ENCODE measurements at places on chromosomes 5 and 9.
A peak's percentile ranks its signal among the peaks of the same experiment; 100 is the strongest.

DNA sequence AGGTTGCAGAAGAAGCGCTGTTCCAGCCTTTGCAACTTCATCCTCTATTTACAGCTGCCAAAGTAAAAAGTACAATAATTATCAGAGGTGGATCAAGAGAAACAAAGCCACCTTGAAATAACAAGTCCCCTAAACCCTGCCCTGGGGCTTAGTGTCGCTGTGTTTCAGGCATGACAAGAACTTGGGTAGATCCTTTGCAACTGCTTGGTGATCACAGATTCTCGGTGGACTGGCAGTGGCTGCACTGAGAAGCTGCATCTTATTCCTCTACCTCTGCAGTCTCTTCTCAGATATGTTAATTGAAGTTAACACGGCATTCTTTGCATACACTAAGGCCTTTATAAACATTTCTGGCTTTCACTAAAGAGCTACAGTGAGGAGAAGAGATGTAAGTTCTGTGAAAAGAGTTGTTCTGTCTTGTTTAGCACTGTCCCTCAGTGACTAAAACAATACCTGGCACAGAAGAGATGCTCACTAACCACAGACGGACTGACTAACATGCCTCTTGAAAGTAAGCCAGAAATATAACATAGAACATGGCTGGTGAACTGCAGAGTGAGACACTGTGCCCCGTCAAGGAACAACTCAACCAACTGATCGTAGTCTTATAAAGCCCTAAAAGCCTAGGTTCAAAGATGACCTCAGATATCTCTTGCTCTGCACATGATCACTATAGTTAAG lies 144.2 kb downstream of the MLLT3 start:
- no peak for DNase-seq

- no peak for DNase-seq
Measured at GRCh38 chr5:154312576-154312975, 122.0 kb downstream of the GALNT10 start.

GRCh38 chr9:95778957-95779356 lies 96.5 kb upstream of the ERCC6L2 start:
- no peak for DNase-seq

DNA sequence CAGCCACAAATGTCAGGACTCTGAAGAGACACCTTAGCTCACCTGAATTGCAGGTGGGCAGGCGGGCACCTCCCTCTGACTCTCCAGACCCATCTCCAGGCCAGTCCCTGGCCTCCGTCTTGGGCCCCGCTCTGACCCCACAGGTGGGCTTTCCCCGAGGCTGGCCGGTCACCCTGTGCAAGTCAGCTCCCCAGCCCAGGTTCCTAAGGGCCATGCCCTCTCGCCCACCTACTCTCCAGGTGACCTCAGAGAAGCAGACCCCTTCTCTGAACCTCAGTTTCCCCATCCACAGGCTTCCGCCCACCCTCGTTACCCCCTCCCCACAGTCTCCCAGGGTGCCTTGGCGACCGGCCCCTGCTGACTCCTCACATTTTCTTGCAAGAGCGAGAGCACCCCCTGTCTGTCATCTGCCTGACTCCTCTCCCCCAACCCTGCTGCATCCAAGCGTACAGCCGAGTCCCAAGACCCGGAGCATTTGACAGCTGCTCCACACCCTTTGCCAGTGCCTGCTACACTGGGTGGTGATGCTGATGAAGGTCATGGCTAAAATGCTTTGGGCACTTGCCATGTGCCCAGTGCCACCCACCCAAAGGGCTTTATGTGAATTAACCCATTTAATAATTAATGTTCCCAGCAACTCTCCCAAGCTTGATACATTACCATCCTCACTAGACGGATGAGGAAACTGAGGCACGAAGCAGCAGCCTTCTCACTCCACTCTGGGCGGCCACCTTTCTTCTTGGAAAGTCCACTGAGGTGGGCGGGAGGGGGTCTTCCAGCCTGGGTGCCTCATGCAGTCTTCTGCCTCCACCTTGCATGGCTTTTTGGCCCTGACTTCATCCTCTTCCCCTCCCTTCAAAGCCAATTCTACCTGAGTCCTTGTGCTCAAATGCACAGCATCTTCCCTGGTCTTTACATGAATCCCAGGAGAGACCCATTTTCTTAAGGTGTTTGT lies 51.1 kb upstream of the ORM1 start:
- DNase-seq: peak; percentile 63

GRCh38 chr9:127223266-127223665 lies 41.3 kb upstream of the GARNL3 start:
- no peak for DNase-seq

GRCh38 chr9:137041124-137041523 lies 4.9 kb downstream of the NPDC1 start:
- DNase-seq: peak; percentile 52

DNA sequence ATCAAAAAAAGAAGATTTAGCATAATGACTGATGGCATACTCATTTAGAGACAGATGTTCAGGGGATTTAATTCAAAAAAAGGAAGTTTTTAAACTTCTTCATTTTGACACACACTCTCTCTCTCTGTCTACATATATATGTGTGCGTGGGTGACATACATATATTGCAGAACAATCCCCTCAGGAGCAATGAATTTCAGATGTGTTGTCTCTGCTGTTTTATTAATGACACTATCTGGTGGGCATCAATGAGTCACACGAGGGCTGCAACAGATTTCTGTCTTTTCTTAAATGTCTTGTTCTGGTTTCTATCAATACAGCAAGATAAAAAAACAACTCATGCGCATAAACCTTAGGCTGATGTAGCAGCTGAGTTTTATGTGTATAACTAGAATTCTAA lies 123.5 kb upstream of the SLCO6A1 start:
- no peak for DNase-seq

- no peak for DNase-seq
Measured at GRCh38 chr5:76718381-76718832, 2.5 kb downstream of the F2R start.

DNA sequence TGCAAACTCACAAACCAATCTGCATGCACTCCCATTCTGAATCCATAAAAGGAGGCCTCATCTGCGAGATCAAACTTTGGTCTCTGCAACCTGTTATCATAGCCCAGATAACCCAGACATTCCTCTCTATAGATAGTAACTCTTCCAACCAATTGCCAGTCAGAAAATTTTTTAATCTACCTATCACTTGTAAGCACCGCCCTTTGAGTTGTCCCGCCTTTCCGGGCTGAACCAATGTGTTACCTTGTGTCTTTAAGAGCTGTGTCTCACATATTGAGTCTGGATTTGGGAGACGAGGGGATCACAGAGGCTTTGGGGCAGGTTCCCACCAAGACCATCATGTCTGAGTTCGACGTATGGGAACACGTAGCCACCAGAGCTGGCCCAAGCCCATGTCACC lies 91.1 kb upstream of the PPP1R26 start:
- DNase-seq: no peak

DNA sequence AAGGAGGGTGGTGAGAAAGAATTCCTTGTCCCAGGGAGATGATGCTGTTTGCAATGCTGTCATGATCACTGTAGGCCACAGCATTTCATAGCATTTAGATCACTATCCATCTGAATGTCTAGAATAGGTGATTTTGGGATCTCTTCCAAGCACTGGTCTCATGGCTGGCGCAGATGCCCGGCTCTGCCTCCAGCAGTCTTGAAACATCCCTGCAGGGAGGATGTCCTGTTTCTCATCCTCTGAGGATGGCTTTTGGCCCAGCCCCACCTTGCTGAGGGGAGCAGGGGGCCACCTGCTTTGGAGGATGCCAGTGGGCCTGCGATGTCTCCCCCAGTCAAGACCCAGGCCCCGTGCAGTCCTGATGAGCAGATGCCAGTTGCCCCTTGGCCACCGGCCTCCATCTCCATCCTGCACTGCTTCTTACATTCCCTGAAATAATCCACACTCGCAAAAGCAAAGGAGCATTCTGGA lies 63.5 kb upstream of the GARNL3 start:
- DNase-seq: no peak

- no peak for DNase-seq
Measured at GRCh38 chr5:6755519-6755918, 42.3 kb downstream of the TENT4A start.

GRCh38 chr9:13728131-13728530 lies 448.6 kb upstream of the MPDZ start:
- no peak for DNase-seq

DNA sequence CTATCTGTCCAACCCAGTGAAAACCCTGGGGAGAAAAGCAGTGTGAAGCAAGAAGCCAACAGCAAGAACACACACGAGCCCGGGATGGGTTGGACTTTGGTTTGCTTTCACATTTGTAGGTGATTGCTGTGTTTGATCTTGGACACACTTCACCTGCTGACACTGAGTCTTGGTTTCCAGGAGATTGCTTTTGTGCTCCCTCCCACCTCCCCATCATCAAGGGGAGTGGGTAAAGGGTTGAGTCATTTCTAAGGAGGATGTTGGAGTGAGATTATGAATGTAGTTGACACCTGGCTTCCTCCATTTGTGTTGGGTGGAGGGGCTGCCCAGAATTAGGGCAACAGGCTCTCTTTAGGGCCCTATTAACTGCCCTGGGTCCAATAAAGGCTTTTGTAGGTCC lies 37.5 kb downstream of the ANKDD1B start:
- DNase-seq: no peak

DNA sequence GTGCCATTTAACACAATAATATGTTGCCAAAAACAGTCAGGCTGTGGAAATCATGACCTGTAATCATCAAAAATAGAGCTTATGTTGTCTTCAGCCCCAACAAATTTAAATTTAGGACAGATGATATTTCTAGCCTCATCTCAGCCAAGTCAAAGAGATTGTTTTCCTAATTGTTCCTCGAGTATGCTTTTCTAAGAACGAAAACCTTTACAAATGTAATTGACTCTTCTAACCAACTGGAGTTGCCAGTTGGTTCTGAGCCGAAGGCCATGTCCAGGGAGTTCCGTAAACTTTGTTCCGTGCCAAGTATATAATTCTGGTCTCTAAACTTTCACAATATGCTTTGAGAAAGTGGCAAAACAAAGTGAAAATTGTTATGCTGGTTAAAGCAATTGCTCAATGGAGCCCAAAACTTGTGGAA lies 160.8 kb downstream of the CEMIP2 start:
- DNase-seq: no peak

DNA sequence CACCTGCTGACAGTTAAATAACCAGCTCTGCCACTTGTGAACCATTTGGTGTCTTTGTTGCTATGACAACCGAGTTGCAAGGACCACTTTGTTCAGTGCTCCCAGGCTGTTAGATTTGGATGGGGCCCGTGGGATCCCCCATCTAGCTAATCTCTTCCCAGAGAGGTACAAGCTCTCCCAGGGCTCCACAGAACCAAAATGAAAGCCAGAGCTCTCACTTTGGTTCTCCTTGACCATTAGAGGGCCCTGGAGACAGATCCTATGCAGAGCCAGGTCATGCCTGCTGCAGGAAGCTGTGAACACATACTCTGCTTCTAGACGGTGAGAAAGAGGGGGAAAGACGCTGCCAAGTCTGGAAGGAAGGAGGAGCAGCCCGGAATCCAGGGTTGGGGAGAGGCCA lies 224.6 kb downstream of the GABBR2 start:
- no peak for DNase-seq

GRCh38 chr5:33242277-33242676 lies 198.5 kb upstream of the TARS1 start:
- DNase-seq: no peak

DNA sequence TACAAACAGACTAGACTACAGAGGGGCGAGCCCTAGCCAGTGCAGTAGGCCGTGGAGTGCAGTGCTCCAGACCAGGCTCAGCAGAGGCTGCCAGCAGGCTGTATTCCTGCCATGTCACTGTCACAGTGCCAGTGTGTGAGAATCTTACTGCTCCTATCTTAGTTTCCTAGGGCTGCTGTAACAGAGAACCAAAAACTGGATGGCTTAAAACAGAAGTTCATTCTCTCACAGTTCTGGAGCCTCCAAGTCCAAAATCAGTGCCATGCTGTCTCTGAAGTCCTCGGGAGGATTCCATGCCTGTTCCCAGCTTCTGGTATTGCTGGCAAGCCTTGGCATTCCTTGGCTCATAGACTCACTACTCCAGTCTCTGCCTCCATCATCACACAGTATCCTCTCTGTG lies 75.0 kb upstream of the SAP30L start:
- DNase-seq: no peak

- DNase-seq: no peak
Measured at GRCh38 chr5:140883927-140884697, 2.2 kb downstream of the PCDHA13 start.

- DNase-seq: no peak
Measured at GRCh38 chr5:131381777-131382176, 117.9 kb downstream of the CDC42SE2 start.

GRCh38 chr9:114834386-114834785 lies 28.5 kb upstream of the TNFSF15 start:
- DNase-seq: no peak

DNA sequence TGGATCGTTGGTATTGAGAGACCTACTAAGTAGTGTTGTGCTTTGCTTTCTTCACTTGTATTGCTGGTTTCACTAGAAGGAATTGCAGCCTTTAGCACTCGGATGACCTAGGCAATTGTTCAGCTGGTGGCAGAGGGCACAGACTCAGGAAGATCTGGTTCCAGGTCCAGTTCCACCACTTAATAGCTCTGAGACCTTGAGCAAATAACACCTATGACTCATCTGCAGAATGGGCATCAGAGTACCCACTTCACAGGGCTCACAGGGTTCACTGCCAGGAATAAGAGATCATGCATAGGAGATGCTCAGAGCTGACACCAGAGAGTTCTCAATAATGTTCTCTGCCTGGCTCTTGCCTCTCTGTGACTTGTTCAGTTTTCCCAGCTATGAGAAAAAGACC lies 133.6 kb downstream of the SIL1 start:
- DNase-seq: no peak

DNA sequence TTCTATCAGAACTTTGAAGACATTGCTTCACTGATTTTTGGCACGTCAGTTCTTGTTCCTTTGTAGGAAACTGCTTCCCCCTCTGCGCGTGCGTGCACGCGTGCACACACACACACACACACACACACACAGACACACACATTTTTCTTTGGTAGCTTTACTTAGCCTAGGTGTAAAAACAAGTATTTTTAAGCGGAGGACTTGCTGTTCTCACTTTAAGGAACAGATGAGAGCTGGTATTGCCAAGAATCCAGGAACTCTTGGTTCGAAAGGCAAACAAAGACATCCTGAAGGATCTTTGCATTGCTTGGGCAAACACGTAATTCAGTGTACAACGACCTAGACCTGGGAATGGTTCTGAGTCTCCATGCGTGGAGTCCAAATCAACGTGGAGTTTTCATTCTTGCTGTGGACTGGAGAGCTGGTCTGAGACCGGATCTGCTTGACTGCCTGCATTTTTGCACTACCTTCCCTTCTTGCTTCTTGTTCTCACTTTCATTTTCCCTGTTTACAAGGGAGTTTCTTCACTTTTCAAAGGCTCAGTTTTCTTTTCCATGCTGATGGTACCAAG lies 8.2 kb downstream of the TMEM268 start:
- no peak for DNase-seq

DNA sequence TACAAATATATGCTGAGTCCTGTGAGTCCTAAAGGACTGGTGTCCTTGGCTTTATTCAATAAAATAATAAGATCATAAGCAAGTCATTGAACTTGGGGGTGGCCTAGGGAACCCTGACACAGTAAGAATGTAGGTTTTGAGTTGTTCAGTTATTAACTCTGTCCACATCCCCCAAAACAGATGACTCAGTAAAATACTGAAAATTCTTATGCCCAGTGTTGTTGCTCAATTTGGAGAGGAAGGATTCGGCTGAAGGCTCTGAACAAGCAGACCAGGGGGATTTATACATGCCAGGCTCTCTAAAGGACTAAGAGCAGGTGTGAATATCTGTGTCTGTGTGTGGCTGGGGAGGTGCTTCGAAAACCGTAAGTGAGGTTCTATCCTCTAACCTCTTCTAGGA lies 173.7 kb downstream of the RMI1 start:
- no peak for DNase-seq

- no peak for DNase-seq
Measured at GRCh38 chr5:80057921-80058320, 22.8 kb downstream of the THBS4 start.

GRCh38 chr5:142904416-142904815 lies 134.2 kb downstream of the ARHGAP26 start:
- DNase-seq: no peak
